ENCODE measurements at places on chromosomes 1 and 21.

- no peak for DNase-seq
Observed at GRCh38 chr1:236451796-236452373, 57.8 kb downstream of the EDARADD start.

- DNase-seq, result no peak
Observed at GRCh38 chr1:88216441-88216840, 467.6 kb upstream of the PKN2 start.

GRCh38 chr1:152461544-152461943, 47.5 kb upstream of the CRNN start:
- DNase-seq, result no peak

- DNase-seq, result no peak
Observed at GRCh38 chr1:95257758-95258157, 23.7 kb downstream of the RWDD3 start.

- no peak for DNase-seq
Observed at GRCh38 chr1:53583868-53584776, 124.9 kb downstream of the DMRTB1 start.

- DNase-seq, result no peak
Observed at GRCh38 chr1:2358072-2358471, 33.3 kb downstream of the MORN1 start.

- DNase-seq, result no peak
Observed at GRCh38 chr1:28286111-28286510, 26.8 kb downstream of the SESN2 start.

DNA sequence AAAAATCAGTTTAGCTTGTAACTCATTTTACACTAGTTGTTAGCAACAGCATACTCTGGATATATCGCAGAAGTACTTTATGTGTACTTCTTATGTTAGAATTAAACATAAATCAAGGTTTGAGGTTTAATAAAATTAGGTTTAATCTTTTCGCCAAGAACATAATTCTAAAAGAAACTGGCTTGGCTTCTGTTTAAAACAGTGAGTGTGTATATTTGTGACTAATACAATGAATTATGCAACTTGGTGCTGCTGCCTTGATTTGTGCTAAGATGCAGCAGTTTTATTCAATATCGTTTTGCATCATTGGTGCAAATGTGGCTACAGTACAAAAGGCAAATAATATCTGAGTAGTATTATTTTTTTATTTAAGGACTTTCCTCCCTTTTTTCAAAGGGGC, 44.8 kb downstream of the USP25 start:
- DNase-seq, result no peak

GRCh38 chr21:26351661-26352060, 181.1 kb upstream of the APP start:
- DNase-seq, result no peak

DNA sequence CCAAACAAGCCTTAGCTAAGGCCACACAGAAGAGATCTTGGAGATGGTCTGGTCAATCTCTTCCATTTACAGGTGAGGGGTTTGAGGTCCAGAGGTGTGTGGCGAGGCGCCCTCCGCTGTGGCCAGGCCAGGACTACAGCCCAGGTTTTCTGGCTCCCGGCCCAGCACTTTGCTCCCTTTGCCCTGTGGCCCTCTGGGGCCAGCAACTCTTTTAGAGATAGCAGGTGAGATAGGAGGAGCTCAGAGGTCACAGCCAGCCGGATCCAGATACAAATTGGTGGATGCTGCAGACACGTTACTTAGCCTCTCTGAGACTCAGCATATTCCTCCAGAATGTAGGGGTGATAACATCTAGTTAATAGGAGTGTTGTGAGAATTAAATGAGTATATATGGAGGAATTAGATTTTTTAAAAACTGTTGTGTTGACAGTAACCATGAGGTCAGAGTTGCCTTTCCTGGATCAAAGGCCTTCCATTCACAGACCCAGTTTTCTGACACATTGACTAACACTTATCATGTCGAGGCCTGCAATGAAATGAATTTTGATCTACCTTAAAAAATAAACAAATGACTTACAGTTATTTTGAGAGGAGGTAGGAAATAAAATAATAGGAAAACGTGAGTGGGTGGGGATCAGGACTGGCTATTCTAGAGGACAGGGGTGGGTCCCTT, 16.6 kb downstream of the TEX35 start:
- DNase-seq, result no peak

- DNase-seq, result no peak
Observed at GRCh38 chr1:6975331-6976043, 190.2 kb downstream of the CAMTA1 start.

- no peak for DNase-seq
Observed at GRCh38 chr1:206693029-206693428, 8.3 kb downstream of the MAPKAPK2 start.

DNA sequence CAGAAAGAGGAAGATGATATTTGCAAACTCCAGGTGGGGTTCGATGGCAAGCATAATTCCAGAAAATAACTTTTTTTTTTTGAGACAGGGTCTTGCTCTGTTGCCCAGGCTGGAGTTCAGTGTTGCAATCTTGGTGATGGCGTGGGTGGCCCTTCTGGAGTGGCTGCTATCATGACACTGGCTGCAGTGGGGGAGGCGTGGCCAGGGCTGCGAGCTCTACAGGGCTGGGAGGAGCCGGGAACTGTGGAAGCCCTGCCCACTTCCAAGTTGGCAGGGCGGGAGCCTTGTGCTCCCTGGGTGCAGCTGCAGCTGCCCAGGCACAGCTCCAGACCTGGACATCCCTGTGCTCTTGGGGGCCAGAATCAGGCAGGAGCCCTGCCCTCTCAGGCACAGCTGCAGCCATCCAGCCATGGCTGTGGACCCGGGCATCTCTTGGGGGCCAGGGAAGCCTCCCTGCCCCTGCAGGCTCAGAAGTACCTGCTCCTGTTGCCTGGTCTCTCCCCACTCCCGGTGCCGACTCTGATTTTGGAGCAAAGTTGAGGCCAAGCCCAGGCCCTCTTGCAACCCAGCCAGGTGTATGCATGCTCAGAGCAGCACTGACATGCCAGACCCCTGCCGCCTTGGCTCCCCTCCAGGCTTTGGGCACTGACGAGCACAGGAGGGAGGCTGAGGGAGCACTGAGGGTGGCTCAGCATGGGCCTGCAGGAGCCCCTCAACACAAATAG, 7.2 kb upstream of the BCL10 start:
- DNase-seq, result no peak

- no peak for DNase-seq
Observed at GRCh38 chr1:38132681-38133080, 86.1 kb upstream of the POU3F1 start.

GRCh38 chr1:177627148-177627910, 342.5 kb downstream of the SEC16B start:
- no peak for DNase-seq

DNA sequence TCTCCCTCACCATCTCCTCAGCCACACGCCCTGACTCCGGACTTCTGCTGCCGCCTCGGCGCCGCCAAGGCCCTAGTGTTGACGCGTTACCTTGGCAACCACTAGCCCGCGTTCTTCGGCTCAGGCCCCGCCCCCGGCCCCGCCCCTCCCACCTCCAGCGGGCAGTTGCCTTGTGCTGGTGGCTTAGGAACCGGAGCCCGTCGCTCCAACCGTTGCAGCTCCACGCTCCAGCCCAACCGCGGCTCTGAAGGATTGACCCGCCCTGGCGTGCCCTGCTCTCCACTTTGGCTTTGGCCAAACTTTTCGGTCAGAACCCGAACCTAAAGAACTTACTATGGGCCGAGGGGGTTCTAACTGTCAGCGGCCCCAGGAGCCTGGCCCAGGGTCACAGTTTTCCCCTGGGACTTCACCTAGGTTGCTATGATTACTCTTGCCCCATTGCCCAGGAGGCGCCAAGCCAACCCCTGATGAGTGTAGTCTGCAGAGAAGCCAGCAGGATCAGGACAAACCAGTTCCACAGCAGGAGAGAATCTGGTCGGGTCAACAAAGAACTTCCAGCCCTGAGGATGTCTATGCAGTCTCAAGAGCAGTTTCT, at the start of gene CFAP45:
Gene CFAP45, minus strand, starts transcription at position 80 of the 595 bp plus-strand sequence. Its CDS starts 67 bp downstream, at position 13.
- peak; percentile 71 for DNase-seq

DNA sequence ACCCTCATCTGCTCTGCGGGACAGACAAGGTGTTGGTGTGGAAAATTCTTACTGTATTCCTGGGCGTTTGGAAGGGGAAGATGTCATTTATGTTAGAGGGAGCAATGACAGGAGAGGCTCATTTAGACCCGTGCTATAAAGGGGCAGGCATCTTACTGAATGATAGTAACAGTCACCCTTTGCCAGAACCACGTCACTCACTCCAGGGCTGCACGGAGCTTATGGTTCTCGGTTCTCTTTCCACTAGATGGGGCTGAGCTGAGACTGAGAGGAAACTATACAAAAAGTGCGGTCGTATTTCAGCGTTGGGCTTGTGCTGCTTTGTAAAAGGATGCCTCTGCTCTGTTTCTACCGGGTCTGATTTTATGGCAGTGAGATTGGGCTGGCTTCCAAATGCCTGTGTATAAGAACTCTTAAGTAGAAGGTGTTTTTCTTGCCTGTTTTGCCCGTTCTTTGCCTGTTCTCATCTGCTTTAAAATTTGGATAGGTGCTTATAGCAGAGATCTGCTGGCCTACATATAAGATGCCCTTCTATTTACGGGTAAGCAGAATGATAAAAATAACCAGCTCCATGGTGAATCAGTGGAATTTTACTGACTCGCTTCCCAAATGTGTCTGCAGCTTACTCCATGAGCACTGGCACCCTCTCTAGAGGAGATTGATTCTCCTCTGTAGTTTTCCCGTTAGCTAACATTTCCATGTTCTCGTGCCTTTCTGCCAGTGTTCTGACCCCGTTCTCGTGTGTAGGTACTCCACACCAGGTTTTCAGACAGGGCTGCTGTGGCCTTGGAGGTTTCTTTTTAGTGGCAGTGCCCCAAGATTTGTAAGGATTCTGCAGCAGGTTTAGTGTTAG, 55.9 kb downstream of the MRPS6 start:
- DNase-seq, result peak; percentile 19

GRCh38 chr1:39779821-39780220, 8.7 kb upstream of the OXCT2 start:
- DNase-seq, result no peak

DNA sequence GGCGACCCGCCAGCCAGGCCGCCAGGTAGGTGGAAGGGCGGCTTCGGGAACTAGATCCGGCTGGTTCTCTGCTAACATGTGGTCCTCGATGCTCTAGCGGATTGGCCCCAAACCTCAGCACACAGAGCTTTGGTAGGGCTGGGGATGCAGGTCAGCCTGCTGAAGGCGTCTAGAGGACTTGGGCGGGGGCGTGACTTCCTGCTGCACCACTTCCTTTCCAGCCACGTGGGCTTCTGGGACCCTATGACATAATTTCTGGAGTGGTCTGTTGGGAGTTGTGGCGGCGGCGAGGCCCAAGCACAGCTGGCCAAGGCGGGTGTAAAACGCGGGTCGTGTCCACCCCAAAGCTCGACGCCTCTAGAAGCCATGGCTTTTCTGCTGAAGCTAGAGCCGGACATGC, 124.5 kb downstream of the ATF6 start:
- no peak for DNase-seq

DNA sequence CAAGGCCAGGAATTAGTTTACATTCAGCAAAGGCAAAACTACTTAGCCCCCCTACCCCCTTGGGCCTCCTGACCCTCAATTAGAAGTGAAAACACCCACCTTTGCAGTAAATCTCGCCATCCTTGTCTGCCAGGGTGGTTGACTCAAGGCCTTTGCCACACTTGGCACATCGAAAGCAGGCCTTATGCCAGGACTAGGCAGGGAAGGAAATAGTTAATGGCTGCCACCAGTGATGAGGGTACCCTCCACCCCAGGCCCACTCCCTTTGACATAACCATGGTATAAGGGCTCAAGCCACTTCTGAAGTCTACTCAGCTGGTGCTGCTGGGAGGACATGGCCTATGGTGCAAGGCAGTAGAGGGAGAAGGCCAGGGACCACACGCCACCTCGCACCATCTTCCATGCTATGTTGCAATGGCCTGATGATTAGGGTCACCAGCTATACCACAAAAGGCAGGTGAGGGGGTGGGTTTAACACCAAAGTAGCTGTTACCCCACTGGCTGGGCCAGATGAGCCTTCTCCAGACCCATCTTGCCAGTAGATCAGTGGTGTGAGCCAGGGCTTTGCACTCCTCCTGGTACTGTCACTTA, 16.3 kb upstream of the PHLDA3 start:
- no peak for DNase-seq

GRCh38 chr1:31151402-31151801, 85.9 kb upstream of the PUM1 start:
- DNase-seq, result no peak

- no peak for DNase-seq
Observed at GRCh38 chr1:235019471-235019870, 109.2 kb downstream of the TOMM20 start.

GRCh38 chr1:27292106-27292505, 29.9 kb upstream of the TMEM222 start:
- no peak for DNase-seq

- no peak for DNase-seq
Observed at GRCh38 chr1:80896781-80897356, 903.9 kb upstream of the ADGRL2 start.

GRCh38 chr1:87535551-87535950, 206.9 kb downstream of the LMO4 start:
- no peak for DNase-seq

DNA sequence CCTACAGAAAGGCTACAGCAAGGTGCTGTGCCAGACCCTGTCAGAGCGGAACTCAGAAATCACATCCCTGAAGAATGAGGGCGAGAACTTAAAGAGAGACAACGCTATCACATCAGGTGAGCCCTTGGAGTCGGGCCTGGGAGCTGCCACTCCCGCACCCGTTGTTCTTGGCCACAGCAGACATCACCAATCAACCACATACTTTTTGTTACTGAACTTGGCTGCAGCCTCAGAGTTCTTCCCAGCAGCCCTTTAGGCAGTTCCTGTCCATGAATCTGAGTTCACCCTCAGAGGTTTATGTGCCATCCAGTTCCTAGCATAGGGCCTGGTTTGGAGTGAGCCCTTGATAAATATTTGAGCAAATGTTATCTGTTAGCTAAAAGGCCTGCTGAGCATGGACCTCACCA, 61.6 kb downstream of the FHAD1 start:
- no peak for DNase-seq

GRCh38 chr1:225476538-225476988, 48.7 kb upstream of the LBR start:
- no peak for DNase-seq

Data from neural crest cell (in vitro differentiated cells).